Glomerular endothelial cell (primary cell): ENCODE measurements at places on chromosomes 3 and 15. TPM values are rescaled to one million over a fixed set of nuclear protein-coding genes. Genes with fewer than 3 reads are reported as not detected.

Gene AGBL1
- total RNA-seq: not detected in 2 replicates

Gene GPR15
- not detected in 2 replicates for total RNA-seq

Gene ZNF710
- total RNA-seq: 13.8 and 16.5 TPM in 2 replicates

Gene PGBD4
- 1.1 and 1.5 TPM in 2 replicates for total RNA-seq

Gene PLSCR5
- not detected in 2 replicates for total RNA-seq

Gene SPG11
- 36.3 and 43.3 TPM in 2 replicates for total RNA-seq

Gene TRIM71
- total RNA-seq: 0.05 TPM in 1 of 2 replicates, not detected in the other

Gene PLSCR4
- 56.9 and 61.9 TPM in 2 replicates for total RNA-seq

Gene ZNF80
- not detected in 2 replicates for total RNA-seq

Gene MYRIP
- 1.9 and 2.3 TPM in 2 replicates for total RNA-seq

Gene CFAP100
- not detected in 2 replicates for total RNA-seq

Gene HHLA2
- not detected in 2 replicates for total RNA-seq

Gene MKRN2OS
- total RNA-seq: not detected in 2 replicates

DNA sequence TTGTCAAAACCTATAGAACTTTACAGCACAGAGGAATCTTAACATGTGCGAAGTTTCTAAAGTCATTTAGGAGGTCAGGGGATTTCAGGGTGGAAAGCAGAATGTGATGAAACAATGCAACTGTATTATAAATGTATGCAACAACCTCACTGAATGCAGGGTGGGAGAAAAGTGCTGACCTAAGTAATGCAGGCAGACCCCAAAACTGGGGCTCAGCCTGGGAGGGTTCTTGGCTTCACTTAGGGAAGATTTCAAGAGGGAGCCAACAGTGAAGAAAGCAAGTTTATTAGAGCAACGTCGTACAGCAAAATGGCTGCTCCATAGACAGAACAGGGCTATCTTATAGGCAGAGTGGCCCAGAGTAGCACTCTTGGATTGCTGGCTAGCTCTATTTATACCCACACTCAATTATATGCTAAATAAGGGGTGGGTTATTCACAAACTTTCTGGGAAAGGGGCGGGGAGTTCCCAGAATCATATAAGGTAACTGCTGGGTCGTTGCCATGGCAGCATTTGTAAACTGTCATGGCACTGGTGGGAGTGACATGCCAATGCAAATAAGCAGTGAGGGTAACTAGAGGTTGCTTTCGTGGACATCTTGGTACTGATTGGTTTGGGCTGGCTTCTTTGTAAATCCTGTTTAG lies 14.2 kb upstream of the CAND2 start:
- DNase-seq: no peak

- DNase-seq: no peak
These were observed 4.2 kb downstream of the SPG21 start for GRCh38 chr15:64985366-64986033.

DNA sequence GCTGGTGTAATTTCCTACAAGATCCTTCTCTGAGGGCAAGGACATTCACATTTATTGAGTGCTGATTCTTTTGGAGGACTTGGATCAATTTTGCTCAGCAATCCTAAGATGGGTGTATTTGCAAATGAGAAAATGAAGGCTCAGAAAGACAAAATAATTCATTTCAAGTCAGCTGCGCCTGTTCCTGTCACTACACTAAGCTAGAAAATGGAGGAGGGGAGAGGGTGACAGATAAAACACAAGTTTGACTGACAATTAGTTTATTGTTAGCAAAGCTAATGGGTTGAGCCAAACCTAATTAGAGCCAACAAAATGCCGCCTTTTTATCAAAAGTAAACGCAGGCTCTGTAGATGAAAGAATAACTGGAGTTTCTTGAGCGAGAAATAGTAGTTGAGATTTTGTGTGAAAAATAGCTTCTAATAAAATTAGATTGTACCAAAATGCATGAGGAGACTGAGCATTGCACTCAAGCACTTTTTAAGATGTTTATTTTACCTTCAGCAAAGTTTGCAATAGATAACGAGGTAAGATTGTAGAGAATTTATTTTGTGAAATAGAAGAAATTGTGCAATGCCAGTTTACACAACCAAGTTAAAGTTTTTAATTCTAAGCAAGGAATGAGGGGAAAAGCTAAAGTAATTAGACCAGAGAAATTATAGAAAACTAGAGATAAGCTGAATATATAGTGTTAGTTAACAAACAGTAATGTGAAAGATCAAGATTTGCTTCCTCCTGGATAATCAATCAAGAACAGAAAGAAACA lies 39.6 kb upstream of the SECISBP2L start:
- DNase-seq: no peak

DNA sequence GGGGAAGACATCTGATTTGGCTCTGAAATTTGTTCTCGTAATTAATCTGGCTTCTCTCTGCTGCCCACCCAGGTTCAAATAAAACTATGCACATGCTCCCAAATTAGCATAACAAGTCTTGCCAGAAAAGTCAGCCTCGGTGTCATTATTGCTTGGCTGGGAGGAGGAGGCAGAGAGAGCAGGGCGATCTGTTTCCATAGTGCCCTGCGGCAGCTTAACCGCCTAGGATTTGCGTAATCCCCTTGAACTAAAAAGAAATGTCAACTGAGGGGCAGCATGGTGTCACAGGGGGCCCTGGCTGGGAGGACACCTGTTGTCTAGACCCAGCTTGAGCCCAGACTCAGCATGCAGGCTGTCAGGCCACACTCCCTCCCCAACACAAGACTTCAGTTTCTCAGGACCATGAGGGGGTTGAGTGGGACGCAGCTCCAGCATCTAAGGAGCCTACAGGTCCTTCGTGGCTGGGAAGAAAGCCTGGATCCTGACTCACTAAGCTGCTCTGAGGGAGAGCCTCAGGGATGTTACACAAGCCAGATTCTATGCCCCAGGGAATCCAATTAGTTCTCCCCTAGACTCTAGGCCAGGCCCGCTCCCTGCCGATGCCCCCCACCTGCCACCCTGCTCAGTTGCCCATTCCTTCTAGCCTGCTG lies 17.3 kb downstream of the MRPS11 start:
- DNase-seq: no peak

GRCh38 chr3:19945534-19945933 lies 1.4 kb upstream of the RAB5A start:
- DNase-seq: no peak

DNA sequence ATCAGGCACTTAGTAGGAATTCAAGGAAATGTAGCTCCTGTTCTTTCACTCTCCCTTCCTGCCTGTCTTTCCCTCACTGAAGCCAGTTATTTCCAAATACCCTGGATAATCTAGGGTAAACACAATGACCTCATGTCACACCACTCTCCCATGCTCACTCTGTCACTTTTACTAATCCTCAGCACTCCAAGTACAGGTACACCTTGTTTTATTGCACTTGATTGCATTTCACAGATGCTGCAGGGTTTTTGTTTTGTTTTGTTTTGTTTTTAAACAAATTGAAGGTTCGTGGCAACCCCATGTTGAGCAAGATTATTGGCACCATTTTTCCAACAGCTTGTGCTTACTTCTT lies 40.8 kb downstream of the PPM1L start:
- DNase-seq: no peak

DNA sequence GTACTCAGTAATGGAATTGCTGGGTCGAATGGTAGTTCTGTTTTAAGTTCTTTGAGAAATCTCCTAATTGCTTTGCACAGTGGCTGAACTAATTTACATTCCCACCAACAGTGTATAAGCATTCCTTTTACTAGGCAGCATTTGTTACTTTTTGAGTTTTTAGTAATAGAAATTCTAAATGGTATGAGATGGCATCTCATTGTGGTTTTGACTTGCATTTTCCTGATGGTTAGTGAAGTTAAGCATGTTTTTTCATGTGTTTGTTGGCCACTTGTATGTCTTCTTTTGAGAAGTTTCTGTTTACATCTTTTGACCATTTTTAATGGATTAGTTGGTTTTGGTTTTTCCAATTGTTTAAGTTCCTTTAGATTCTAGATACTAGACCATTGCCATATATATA lies 28.4 kb downstream of the TP63 start:
- no peak for DNase-seq

DNA sequence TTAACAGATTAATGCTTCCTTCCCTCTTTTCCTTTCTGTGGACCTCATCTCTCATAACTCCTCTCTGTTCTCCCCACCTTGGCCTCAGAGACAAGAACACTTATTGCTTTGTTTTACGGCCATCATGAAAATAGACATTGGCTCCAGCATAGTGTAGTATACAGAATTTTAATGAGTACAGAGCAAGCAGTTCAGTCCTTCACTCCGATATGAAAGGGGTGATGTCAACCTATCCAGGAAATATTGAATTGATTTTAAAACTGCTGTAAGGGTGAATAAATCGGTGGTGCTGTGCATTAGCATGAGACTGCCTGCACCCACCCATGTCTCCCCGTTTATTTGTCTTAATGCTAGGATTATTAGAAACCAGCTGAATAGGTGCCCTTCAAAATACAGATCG lies 490.9 kb upstream of the TBL1XR1 start:
- no peak for DNase-seq

- no peak for DNase-seq
These were observed 137.9 kb downstream of the ADAMTS9 start for GRCh38 chr3:64549869-64550268.

DNA sequence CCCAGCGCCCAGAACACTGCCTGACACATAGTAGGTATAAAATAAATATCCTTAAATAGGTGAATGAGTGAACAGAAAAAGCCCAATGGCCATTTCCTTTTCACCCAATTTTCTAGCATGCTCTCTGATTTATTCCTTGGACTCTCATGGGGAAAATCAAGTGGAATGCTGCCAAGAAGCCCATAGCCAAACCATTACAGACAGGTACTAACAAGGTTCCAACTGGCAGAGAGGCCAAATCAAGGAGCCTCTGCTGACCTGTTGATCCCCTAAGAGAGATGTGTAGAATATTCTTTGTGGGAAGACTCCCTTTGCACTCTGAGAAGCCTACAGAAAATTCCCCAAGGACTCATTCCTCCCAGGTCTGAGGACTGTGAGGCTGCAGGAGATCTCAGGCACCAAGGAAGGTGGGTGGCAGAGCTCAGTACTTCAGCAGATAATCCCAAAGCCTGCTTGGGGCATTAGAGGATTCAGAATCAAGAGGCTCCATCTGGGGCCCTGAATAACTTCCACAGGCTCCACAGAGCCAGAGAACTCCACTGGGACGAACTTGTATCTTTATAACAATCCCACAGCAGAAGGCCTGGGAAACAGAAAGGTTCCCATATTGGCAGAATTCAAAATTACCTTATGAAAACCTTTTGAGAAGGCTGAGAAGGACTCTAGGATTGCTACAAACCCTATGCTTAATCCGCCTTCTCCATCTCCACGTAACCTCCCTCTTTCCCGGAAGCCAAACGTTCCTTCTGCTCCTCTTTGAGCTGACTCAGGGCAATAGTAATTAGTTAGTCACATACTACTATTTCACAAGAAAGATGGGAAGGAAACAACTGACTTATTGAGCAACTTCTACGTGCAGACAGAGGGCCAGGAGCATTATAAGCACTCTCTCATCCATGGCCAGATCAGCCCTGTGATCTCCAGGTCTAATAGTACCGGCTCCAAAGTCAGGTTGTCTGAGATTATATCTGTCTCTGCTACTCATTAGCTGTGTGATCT lies 34.5 kb downstream of the PRICKLE2 start:
- no peak for DNase-seq

DNA sequence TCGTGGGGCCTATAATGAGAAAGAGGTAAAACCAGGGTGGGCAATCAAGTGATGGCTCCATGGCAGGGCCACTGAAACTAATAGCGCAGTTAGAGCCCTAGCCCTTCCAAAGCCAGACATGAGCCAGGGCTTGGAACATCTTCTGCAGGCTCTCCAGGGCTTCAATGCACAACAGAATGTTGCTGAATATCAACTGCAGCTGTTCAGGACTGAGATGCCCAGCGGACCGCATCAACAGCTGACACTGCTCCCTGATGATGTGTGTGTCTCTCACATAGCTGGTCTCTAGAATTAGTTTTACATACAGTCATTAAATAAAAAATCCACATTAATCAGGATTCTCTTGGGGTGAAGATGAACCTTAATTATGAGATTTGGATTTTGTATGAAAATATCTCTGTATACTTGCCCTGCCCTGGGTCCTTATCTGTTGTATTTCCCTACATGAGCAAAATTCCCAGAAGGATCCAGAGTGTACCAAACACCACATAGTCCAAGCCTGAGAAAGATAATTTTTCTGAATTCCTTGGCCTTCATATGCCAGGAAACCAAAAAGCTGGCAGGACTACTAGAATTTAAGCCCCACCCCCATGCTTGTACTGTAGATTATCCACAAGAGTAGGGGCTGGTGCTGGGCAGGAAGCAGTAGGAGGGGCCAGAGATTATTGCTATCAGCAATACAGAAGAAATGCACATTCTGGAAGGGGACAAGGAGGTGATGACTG lies 7.7 kb upstream of the GOLGB1 start:
- no peak for DNase-seq

DNA sequence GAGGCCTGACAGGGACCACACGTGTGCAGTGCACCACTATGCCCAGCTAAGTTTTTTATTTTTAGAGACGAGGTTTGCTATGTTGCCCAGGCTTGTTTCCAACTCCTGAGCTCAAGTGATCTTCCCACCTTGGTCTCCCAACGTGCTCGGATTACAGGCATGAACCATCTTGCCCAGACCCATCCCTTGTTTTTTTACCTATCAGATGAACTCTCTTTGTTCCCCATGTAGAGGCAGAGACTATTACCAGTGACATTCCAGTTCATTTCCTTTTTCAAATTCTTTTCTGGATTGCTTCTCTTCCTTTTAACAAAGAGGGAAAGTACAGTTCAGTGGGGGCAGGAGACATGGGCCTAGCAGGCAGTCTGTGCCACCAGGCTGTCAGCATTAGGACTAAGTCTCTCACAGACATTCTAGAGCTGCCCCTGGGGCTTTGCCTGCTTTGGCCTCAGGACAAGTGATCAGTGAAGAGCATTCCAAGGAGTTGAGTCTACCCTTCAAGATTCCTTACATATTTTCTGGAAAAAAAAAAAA lies 103.5 kb upstream of the SLC7A14 start:
- peak; percentile 45 for DNase-seq
